ENCODE measurements at places on chromosomes 7 and 10. TPM values are rescaled to one million over a fixed set of nuclear protein-coding genes. Genes with fewer than 3 reads are reported as not detected.

GRCh38 chr7:131897790-131898165, 341.4 kb upstream of the PODXL start:
- H3K27me3 ChIP-seq, result no peaks in the 10 kb centered on the region
- no peak overlapping the region for H3K27ac ChIP-seq
- H3K36me3 ChIP-seq, result no peaks in the 10 kb centered on the region
- H3K4me1 ChIP-seq, result no peaks in the 10 kb centered on the region

Gene TEX47
- total RNA-seq, result not detected

Gene MRC1
- total RNA-seq, result 8.1 TPM

DNA sequence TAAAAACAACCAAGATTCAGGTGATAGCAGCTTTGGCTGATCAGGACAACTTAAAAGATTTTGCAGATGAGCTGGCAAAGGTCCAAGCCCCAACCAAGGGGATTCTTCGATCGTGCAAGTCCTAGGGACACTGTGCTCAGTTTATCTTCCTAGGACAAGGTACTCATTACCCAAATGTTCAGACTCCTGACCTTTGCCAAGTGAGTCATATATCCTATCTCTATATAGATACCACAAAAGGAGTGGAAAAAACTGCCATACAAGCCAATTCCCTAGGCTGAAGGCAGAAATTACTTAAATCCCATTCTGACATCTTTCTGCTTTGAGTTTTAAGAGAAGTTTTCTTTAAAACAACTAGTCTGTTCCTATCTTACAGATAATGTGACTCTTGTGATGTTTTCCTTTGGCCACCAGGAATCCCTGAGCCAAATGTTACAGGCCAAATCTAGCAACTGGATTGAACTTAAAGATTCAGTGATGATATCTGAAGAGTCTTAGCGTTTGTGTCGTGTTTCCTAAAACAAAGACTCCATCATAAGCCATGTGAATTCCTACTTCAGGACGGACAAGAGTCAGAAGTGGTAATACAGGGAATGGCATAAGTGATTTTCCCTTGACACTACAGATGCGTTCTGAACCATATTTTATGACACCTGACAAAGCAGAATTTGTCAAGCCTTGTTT, 142.6 kb upstream of the ASAH2 start:
- no peaks in the 10 kb centered on the region for H3K4me1 ChIP-seq
- no peak for DNase-seq
- H3K36me3 ChIP-seq, result no peaks in the 10 kb centered on the region
- H3K27ac ChIP-seq, result peak overlapping the region; percentile 52
- H3K27me3 ChIP-seq, result no peaks in the 10 kb centered on the region
- no peak overlapping the region for H3K4me3 ChIP-seq

Gene TMEM229A
- not detected for total RNA-seq

Gene ANXA8
- not detected for total RNA-seq

- no peaks in the 10 kb centered on the region for H3K4me1 ChIP-seq
- H3K36me3 ChIP-seq, result no peaks in the 10 kb centered on the region
- H3K4me3 ChIP-seq, result no peak overlapping the region
- H3K27ac ChIP-seq, result no peak overlapping the region
- H3K27me3 ChIP-seq, result no peaks in the 10 kb centered on the region
- no peak for DNase-seq
Observed at GRCh38 chr10:34955391-34955790, 134.8 kb downstream of the CUL2 start.

- H3K27me3 ChIP-seq, result no peaks in the 10 kb centered on the region
- no peak overlapping the region for H3K27ac ChIP-seq
Observed at GRCh38 chr10:30186371-30186875, 127.0 kb upstream of the JCAD start.

Gene MARCHF5
- total RNA-seq, result 19.7 TPM

GRCh38 chr10:87646935-87647334, 12.7 kb upstream of the PAPSS2 start:
- DNase-seq, result no peak
- no peak overlapping the region for H3K4me3 ChIP-seq
- no peak overlapping the region for H3K27ac ChIP-seq
- no peaks in the 10 kb centered on the region for H3K27me3 ChIP-seq
- H3K36me3 ChIP-seq, result no peaks in the 10 kb centered on the region
- H3K4me1 ChIP-seq, result no peaks in the 10 kb centered on the region

GRCh38 chr10:44418637-44419036, 33.7 kb upstream of the CXCL12 start:
- no peaks in the 10 kb centered on the region for H3K36me3 ChIP-seq
- no peak overlapping the region for H3K27ac ChIP-seq
- no peak overlapping the region for H3K4me3 ChIP-seq
- no peaks in the 10 kb centered on the region for H3K4me1 ChIP-seq

Gene RAB19
- total RNA-seq, result 7.4 TPM

Gene UNCX
- not detected for total RNA-seq

DNA sequence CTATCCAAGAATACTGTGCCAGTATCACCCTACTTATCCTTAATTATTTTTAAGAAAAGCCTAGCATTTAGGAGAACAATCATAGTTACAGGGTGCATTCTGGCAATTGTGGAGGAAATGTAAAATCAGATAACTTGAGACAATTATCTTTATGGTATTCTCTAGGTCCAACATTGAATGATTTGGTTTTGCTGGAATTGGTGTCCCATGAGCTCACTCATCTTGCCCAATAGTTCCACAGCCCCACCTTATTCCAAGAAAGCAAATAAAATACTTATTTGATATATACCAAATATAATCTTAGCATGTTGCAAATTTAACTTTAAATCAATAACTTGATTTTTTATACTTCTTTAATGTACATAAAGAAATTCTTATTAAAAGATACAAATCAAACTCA, 65.3 kb downstream of the DGKB start:
- no peaks in the 10 kb centered on the region for H3K4me1 ChIP-seq
- H3K27me3 ChIP-seq, result no peaks in the 10 kb centered on the region
- no peak for DNase-seq

Gene GRM3
- total RNA-seq, result not detected

DNA sequence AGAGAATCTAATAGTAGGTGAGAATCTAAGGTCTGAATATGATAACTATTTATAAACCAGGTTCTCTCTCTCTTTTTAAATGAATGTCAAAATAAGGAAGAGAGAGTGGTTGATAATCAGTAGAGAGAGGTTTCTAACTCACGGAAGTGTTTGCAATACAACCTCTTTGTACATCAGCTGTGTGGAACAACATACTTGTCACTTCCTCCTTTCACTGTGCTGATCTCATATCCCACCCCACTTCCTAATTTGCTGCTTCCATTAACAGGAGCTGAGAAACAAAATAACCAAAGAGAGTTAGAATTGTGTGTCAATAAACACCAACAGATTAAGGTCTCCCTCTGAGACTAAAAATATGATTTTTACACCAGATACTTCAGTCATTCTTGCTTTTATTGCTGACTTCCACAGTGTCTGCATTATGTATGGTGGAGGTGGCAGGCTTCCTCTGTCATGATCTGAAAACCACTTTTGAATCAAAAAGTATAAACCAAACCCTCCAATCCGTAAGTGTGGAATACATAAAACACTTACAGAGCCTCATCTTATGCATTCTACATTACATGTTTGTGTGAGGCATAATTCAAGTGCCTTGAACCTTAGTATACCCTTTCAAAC, 25.0 kb downstream of the CACUL1 start:
- no peak for DNase-seq
- no peaks in the 10 kb centered on the region for H3K27me3 ChIP-seq
- peak overlapping the region; percentile 45 for H3K27ac ChIP-seq

DNA sequence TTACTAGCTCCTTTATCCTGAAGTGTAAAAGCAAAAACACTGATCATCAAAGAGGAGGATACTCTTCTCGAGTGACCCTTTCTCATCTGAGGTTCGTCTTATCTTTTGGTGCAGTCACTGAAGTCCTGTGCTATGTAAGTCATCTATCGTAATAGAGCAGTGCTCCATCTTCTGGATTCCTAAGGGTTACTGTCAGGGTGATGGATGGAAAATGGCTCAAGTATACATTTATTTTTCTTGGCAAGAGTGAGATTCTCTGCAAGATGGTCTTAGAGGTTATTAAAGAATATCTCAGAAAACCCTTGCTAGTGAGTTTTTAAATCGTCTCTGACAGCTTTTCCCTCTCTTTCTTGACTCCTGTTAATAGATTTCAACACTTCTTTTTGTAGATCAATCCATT, 12.4 kb downstream of the PRKG1 start:
- no peaks in the 10 kb centered on the region for H3K4me1 ChIP-seq
- H3K27ac ChIP-seq, result no peak overlapping the region
- H3K36me3 ChIP-seq, result no peaks in the 10 kb centered on the region
- DNase-seq, result no peak

Gene COBL
- total RNA-seq, result 25.6 TPM

Gene ZNF722
- not detected for total RNA-seq

Gene NUTM2E
- total RNA-seq, result not detected

GRCh38 chr10:106958589-106959361, 205.7 kb downstream of the SORCS1 start:
- no peaks in the 10 kb centered on the region for H3K27me3 ChIP-seq
- no peak for DNase-seq
- H3K36me3 ChIP-seq, result no peaks in the 10 kb centered on the region
- no peak overlapping the region for H3K27ac ChIP-seq
- H3K4me1 ChIP-seq, result no peaks in the 10 kb centered on the region

DNA sequence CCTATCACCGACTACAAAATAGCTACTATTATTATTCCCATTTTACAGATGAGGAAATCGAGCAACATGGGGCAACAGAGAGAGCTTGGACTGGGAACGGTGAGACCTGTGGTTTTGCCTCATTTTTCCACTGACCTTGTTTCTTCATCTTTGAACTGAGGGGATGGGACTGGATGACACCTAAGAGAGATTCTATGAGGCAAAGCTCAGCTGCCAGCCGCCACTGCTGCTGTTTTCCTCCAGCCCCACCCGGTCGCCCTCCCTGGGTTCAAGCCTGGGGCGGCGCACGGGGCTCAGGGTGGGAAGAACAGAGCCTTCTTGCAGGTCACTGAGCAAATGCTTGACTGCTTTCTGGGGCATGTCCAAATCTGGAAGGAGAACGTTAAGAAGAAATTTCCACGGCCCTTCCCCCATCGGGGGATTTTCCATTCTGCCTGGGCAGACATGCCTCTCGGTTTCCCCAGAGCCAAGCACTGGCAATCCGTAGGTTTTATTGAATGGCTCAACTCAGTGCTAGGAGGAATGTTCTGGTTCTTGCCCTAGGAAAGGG, 12.3 kb downstream of the DDIT4 start:
- no peaks in the 10 kb centered on the region for H3K27me3 ChIP-seq
- no peak overlapping the region for H3K27ac ChIP-seq
- no peak overlapping the region for H3K4me3 ChIP-seq
- H3K4me1 ChIP-seq, result no peaks in the 10 kb centered on the region

GRCh38 chr10:107740962-107741690, 576.6 kb upstream of the SORCS1 start:
- DNase-seq, result no peak
- no peak overlapping the region for H3K4me3 ChIP-seq
- no peaks in the 10 kb centered on the region for H3K36me3 ChIP-seq
- H3K27ac ChIP-seq, result no peak overlapping the region
- no peaks in the 10 kb centered on the region for H3K27me3 ChIP-seq
- no peaks in the 10 kb centered on the region for H3K4me1 ChIP-seq

DNA sequence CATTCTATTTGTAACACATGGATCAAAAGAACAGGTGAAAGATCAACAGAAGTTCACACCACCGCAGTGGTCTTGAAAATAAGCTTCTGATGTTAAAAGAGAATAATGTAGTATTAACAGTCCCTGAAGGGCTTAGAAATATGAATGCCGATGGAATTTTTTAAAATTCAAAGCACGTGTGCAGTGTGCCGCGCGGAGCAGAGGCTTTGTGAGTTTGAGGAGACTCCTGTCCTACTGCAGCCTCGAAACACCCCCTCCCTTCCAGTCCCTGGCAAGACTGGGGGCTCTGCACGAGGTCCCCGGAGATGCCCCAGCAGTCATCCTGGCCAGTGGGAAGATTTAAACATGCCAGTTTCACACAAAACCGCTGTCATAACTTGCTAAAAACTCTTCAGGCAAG, 196.6 kb downstream of the DIP2C start:
- no peaks in the 10 kb centered on the region for H3K27me3 ChIP-seq
- peak overlapping the region; percentile 81 for H3K27ac ChIP-seq
- H3K36me3 ChIP-seq, result no peaks in the 10 kb centered on the region
- H3K4me1 ChIP-seq, result no peaks in the 10 kb centered on the region

Gene SRRM3
- total RNA-seq, result 0.85 TPM

GRCh38 chr10:126905776-126906703, 812 bp downstream of the DOCK1 start:
- H3K4me1 ChIP-seq, result no peaks in the 10 kb centered on the region
- DNase-seq, result no peak
- H3K4me3 ChIP-seq, result peak overlapping the region; percentile 89
- H3K36me3 ChIP-seq, result no peaks in the 10 kb centered on the region
- H3K27ac ChIP-seq, result peak overlapping the region; percentile 51

GRCh38 chr10:130111852-130112180, 1.2 kb upstream of the C10orf143 start:
- peak overlapping the region; percentile 82 for H3K4me3 ChIP-seq
- H3K36me3 ChIP-seq, result no peaks in the 10 kb centered on the region
- no peak for DNase-seq
- H3K27ac ChIP-seq, result peak overlapping the region; percentile 98
- H3K4me1 ChIP-seq, result no peaks in the 10 kb centered on the region

Gene SMO
- total RNA-seq, result 14.9 TPM

- H3K27me3 ChIP-seq, result no peaks in the 10 kb centered on the region
- peaks cover 8% of the 10 kb centered on the region for H3K4me1 ChIP-seq
- H3K36me3 ChIP-seq, result no peaks in the 10 kb centered on the region
- DNase-seq, result no peak
- no peak overlapping the region for H3K27ac ChIP-seq
- no peak overlapping the region for H3K4me3 ChIP-seq
Observed at GRCh38 chr7:24912424-24912823, 67.6 kb downstream of the OSBPL3 start.

- no peak for DNase-seq
- no peak overlapping the region for H3K4me3 ChIP-seq
- H3K27me3 ChIP-seq, result no peaks in the 10 kb centered on the region
- no peak overlapping the region for H3K27ac ChIP-seq
- no peaks in the 10 kb centered on the region for H3K4me1 ChIP-seq
- H3K36me3 ChIP-seq, result no peaks in the 10 kb centered on the region
Observed at GRCh38 chr7:90298145-90299038, 22.7 kb downstream of the FAM237B start.

Gene DNAH11
- 1.9 TPM for total RNA-seq

DNA sequence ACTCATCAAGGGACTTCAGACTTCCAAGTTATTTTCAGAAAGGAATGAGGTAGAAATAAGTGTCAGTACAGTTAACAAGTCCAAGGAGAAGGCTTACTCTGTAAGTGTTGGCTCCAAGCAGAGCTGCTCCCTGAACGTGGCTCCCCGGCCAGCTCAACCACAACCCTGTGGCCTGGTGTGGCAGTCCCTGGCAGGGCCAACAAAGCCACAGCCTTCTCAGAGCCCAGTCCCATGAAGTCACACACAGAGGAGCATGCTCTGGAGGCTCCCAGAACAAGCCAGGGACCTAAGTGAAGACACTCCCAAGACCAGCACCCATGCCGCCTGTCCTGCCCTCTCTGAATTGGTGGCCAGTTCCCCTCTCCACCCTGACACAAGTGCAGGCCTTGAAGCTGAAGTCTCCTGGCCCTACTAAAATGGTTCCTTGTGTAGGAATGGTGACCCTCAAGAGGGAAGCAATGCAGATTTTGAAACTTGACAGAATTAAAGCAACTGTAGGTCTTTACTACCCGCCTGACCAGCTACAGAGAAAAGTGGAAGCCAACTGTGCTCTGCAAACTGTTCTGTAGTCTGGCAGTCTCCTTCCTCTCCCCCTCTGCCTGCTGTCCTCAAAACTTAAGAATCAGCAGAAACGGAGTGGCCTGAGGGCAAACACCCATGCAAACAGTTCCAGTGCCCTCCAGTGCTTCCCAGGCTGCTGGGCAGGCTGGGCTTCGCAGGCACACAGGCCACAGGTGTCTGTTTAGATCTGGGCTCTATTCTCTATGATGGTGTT, 51.1 kb downstream of the NOD1 start:
- no peak overlapping the region for H3K4me3 ChIP-seq
- H3K27me3 ChIP-seq, result no peaks in the 10 kb centered on the region
- no peak for DNase-seq
- H3K36me3 ChIP-seq, result peaks cover 23% of the 10 kb centered on the region

Gene RNF148
- 5.4 TPM for total RNA-seq
